ENCODE measurements at places on chromosomes 12 and 14.
A peak's percentile ranks its signal among the peaks of the same experiment; 100 is the strongest.

- no peak for DNase-seq
These were observed 4.1 kb downstream of the TSPAN11 start for GRCh38 chr12:30930641-30931040.

GRCh38 chr12:19306366-19306765 is 132.9 kb upstream of the AEBP2 start:
- DNase-seq: no peak

- no peak for DNase-seq
These were observed 3.5 kb upstream of the CLEC1A start for GRCh38 chr12:10102322-10102721.

GRCh38 chr14:66634876-66635275 is 126.9 kb downstream of the GPHN start:
- DNase-seq: no peak

DNA sequence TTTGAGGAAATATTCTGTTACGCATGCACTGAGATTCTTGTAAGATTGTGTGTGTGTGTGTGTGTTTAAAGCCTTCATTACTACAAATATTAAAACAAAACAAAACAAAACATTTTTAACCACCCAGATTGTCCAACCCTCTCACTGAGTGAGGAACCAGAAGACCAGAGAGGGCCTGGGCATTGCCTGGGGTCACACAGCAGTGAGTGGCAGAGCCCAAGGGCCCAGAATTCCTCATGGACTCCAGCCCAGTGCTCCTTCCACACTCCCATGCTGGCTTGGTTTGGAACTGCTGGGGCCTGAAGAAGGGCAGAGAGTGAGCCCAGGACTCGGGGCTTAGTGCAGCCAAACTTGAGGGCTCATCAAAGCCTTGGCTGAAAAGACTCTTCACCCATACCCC is 1.6 kb upstream of the OTUB2 start:
- no peak for DNase-seq

GRCh38 chr12:42807766-42808165 is 218.2 kb upstream of the PRICKLE1 start:
- DNase-seq: no peak

GRCh38 chr14:59678352-59678751 is 101.7 kb upstream of the CCDC175 start:
- DNase-seq: no peak

DNA sequence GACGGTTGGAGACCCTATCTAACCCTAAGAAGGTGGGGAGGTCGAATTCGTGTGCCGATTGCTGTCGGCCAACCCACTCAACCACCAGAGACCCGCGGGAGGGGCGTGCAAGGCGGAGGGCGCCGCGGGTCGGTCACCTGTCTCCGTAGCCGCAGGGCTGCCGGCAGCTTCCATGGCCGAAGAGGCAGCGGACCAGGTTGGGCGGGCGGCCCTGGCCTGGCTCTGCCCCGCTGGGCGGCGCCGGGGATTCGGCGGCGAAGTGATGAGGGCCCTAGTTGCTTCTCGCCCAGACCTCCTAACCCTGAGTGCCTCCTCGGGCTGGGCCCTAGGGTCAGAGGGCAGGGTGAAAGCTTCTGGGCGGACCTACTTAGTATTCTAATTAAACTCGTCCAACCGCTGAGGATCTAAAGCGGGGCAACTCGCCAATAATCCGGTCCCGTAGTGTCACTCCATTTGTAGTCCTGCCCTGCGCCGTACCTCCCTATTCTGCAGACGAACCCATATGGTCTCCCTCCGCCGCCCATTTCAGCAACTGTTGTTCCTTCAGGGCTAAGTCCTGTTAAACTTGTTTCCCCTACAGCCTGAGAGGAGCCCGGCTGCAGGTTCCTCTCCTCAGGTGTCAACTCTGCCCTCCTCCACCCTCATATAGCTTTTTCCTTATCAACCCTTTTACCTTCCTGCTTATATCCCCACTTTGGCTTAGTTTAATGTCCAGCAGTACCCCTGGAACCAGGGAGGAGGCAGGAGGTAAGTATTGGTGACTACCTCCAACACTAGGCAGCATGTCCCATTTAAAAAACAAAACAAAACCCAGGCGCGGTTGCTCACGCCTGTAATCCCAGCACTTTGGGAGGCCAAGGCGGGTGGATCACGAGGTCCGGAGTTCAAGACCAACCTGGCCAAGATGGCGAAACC is at the start of gene PYM1:
PYM1 (minus strand) TSS at position 307 of the 915 bp plus-strand sequence; CDS start at position 174, 133 bp downstream.
- peak; percentile 56 for DNase-seq

GRCh38 chr14:103232831-103233319 is 101.2 kb upstream of the EIF5 start:
- DNase-seq: no peak

DNA sequence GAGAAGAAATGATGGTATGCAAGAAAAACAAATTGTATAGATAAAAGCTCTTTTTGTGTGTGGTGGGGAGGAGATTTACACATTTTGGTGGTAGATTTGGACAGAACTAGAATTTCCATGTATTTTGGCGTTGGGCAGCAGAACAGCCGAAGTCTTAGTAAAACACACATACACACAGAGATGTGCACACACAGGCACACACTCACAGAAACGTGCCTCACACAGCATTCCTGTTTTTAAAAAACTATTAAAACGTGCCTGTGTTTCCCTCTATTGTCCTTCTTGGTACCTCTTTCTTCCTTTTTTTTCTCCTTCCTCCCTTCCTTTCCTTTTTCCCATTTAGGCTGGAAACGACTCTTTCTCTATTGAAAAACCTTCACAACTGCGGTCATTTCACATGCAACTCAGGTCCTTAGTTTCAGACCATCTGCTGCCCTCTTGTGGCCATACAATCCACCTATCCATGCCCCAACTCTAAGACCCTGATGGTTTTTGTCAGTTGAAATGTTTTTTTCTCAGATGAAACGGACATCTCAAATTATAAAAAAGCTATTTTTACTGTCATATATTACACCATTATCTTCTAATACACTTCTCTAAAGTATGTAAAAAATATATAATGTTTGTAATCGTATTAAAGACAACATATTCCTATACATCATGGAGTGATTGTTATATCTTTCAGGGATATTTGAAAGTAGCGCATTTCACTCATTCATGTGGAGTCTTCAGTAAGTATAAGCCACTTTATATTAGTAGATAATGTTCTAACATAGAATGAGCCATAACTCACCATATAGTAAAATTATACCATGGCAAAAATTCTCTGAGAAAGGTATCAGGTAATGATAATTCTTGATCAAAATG is 386.7 kb upstream of the NOVA1 start:
- DNase-seq: no peak

DNA sequence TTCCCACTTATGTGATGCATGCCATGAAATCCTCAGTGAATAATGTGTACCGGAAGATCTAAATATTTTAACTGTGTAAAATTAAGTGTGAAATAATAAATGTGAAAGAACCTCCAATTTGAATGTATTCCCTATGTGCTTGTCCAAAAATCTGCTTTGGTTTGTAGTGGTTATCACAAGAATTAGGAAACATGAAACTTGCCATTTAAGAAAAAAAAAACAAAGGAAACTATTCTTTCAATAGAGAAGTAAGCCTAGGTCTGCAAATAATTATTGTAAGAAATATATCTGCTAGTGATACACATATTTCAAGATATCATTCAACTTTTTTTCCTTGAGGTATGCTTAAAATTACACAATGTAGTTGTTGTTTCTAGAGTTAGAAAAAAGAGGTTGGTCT is 500.4 kb downstream of the SLC6A15 start:
- DNase-seq: no peak

DNA sequence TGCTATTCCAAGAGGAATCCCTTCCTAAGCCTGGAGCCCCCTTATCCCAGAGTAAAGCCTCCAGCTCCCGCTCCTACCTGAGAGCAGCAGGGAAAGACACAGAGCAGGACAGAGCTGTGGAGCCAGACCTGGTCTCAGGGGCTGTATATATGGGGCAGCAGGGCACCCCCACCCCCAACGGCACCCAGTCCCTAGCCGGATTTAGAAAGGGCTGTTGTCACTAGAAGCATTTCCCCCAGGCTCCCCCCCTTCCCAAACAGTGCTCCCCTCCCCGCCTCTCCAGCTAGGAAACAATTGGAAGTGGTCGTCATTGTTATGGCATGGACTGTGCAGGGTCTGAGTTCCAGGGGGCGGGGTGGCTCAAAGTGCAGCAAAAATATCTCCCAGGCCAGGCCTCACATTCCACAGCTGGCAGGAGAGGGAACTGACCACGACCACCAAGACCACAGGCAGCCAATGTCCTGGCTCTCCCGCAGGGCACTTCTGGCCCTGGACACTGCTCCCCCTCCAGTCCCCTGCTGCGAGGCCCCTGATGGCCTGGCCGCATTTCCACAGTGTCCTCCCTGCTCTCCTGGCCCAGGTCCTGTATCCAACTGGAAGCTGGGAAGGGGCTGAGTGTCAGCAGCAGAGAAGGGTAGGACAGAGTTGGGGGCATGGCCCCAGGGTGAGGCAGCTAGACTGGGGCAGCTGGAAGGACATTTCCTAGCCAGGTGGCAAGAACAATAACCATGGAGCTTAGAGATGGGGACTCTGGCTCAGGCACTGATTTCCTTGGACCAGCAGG is at the start of gene MYH7:
MYH7 (minus strand) TSS at position 118 of the 784 bp plus-strand sequence. CDS start 1,928 bp downstream, outside the sequence.
- no peak for DNase-seq

GRCh38 chr12:26029736-26030022 is 71.2 kb downstream of the RASSF8 start:
- DNase-seq: no peak

DNA sequence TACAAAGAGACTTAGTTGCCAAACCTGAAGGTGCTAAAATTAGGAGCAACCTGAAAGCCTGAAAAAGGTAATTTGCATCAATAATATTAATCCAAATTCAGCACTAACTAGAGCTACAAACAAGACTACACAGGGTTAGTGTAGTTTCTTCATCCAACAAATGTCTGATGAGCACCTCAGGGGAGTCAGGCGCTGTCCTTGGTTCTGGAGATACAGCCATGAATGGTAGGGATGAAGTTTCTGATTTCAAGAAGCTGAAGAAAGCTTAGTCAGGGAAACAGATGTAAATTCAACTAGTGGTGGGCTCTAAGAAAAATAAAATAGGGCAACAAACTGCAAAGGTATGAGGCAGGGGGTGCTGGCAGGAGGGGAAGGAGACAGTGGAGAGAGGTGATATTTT is 266.3 kb downstream of the GLT1D1 start:
- DNase-seq: no peak

DNA sequence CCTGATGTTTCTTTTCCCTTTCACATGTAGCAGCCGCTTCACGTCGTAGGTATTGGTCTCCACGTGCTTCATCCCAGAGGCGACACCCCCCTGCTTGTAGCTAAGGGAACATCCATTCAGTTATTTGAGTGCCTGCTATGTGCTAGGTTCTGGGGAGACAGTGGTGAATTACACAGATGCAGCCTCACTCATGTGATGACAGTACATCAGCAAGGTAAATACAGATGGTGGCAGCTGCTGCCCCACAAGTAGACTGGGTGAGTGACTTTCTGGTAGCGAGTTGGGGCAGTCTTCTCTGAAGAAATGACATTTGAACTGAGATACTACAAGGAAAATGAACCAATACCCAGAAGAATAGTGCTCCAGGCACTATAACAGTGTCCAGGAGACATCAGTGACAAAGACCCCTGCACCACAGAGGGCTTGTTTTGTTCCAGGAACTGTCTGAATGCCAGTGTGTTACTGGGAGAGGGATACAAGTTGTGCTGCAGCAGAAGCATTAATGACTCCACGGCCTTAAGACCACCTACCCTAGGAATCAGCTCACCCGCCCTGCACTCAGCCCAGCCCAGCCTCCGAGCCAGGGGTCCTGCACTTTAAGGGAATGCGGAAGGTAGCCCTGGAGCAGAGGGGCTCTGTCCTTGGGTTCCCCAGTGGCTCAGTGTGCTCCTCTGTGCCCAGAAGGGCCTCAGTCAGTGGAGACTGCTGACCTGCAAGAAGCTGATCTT is 7.3 kb downstream of the AVIL start:
- DNase-seq: no peak

DNA sequence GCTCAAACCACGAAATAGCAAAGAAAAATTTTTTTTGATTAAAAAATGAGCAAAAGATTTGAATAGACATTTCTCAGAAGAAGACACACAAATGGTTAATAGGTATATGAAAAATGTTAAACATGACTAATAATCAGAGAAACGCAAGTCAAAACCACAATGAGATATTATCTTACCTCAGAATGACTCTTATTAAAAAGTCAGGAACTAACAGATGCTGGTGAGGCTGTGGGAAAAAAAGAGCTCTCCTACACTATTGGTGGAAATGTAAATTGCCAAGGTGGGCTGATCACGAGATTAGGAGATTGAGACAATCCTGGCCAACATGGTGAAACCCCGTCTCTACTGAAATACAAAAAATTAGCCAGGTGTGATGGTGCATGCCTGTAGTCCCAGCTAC is 315.5 kb upstream of the FLRT2 start:
- no peak for DNase-seq

GRCh38 chr12:108335349-108336119 is 3.6 kb downstream of the CMKLR1 start:
- DNase-seq: no peak

DNA sequence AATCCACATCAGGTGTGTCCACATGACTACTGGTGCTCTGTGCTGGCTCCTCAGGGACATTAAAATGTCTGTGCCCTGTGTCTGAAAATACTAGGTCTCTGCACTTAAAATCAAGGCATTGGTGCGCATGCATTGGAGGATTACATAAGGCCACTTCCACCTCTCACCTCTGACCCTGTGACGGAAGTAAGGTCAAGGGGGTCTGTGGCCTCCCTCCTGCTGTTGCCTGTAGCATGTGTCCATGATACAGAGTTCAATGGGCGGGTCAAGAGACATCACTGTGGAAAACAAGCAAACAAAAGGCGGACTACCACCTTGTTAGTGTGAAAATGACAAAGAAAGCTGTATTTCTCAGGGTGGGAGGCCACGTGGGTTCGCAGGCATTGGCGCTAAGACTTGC is 208.6 kb upstream of the PWP1 start:
- no peak for DNase-seq

DNA sequence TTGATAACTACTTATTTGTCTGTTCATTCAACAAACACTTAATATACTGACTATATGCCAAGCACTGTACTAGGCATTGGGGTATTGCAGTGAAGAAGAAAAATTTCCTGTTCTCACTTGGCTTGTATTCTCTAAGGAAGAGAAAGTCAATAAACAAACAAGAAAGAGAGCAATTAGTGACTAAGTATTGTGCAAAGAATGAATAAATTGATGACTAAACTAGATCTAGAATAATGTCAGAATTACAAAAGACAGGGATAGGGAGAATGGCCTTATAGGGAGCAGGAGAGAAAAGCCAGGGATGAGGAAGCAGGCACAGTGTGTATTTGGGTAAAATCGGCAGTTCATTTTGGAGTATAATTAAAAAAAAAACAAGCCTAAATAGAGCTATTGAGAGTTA is 4.2 kb upstream of the LIN7A start:
- DNase-seq: no peak

GRCh38 chr14:67232066-67232465 is 9.2 kb upstream of the PALS1 start:
- no peak for DNase-seq

Data from central memory CD4-positive, alpha-beta T cell (primary cell).